ENCODE measurements at places on chromosomes 7 and 10.

GRCh38 chr10:72834183-72834825, 59.2 kb upstream of the OIT3 start:
- DNase-seq, result peak; percentile 4

GRCh38 chr10:101694674-101695403, at the start of gene FBXW4:
Gene FBXW4 (minus strand): TSS chr10:101695170. CDS start chr10:101695105, 65 bp downstream.
- DNase-seq, result peak; percentile 64

DNA sequence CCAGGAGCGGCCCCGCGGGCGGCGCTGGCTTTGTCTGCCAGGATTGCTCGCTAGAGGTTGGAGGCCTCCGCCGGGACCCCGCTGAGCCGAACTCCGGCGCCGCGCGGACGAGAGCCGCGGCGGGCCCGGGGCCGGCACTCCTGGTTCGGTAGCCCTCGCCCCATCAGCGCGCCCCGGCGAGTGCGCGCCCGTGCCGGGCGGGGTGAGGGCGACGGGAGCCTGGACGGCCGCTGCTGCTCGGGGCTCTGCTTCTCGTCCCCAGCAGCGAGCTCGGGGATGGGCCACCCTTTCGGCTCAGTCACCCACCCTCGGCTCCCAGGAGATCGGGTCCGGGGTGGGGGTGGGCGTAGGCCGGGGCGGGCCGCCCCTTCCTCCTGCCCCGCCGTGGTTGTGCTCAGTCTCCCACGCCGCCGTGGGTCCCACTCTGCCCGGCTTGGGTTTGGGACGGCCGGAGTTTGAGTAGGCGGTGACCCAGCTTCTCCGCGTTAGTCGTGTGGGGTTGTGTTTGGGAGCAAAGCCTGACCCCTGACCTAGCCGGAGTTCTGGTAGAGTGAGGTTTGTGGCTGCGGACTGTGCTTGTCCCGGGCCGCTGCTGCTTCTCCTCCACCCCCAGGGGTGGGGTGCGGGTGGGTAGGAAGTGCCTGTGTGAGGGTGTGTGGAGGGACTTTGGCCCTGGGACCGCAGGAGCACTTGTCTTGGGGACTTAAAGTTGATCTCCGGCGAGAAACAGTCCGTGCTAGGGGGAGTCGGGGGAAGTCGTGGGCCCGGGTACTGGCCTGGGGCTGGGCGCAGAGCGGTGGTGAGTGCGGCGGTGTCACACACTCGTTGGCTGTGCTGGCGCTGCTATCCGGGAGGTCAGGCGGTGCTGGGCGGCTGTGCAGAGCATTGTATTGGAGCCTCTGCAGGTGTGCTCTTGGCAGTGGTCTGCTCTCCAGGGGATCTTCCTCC, 677 bp downstream of the TSPAN14 start:
- DNase-seq, result no peak

GRCh38 chr10:71832967-71833366, 18.1 kb downstream of the PSAP start:
- DNase-seq, result no peak

DNA sequence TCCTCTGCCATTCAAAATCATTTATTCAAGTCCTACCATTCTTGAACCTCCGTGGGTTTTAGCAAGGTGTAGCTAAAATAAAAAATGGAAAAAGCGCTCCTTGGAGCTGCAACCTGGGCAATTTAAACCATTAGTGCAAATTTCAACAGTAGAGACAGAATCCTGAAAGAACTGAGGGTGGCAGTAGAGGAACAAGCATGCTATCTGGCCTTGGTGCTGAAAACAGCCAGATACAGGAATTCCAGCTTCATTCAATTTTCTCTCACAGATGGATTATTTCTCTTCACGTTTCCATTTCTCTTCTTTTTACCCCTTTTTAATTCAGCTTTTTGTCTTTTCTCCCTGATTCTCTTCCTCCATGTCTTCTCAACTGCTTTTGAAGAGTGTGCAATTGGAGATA, 77.7 kb downstream of the OTUD1 start:
- DNase-seq, result no peak

DNA sequence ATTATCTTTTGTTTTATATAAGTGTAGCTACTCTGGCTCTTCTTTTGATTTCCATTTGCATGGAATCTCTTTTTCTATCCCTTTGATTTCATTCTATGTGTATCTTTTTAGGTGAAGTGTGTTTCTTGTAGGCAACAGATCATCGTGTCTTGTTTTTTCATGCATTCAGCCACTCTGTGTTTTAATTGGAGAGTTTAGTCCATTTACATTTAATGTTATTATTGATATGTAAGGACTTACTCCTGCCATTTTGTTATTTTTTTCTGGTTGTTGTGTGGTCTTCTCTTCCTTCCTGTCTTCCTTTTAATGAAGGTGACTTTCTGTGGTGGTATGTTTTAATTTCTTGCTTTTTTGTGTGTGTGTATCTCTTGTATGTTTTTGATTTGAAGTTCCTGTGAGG, 81.6 kb downstream of the BBS9 start:
- no peak for DNase-seq

GRCh38 chr10:127441350-127442219, 107.5 kb upstream of the NPS start:
- no peak for DNase-seq

- DNase-seq, result no peak
These were observed 66.5 kb downstream of the SHH start for GRCh38 chr7:155745737-155746136.

- no peak for DNase-seq
These were observed 31.7 kb downstream of the CAMK1D start for GRCh38 chr10:12380999-12381398.

DNA sequence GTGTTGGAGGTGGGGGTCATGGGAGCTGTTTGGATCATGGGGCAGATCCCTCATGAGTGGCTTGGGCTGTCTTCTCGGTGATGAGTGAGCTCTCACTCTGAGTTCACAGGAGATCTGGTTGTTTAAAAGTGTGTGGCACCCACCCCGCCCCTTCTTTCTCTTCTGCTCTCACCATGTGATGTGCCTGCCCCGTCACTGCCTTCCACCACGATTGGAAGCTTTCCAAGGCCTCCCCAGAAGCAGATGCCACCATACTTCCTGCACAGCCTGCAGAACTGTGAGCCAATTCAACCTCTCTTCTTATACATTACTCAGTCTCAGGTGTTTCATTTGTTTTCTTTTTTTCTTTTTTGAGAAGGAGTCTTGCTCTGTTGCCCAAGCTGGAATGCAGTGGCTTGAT, 170.0 kb downstream of the PTPN20 start:
- DNase-seq, result no peak

DNA sequence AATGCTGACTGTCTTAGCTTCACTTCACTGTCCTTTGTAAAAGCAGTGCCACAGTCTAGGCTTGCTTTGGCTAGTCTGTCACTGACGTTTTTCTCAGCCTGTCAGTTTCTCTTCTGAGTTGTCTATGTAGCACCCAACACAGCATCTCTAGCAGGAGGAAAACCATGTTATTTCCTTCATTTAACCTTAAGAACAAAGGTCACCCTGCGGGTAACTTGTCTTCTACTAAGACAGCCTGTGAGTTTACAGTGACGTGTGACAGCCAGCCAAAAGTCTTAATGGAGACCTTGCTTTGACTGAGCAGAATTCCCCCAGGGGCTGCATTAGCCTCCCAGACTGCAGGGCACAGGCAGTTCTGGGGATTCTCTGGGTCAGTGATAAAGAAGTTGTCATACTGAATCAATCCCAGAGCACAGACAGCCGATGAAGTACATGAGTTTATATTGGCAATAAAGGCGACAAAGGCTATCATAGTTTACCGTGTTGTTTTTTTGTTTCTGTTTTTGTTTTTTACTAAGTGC, 296.0 kb upstream of the KIAA1217 start:
- DNase-seq, result no peak

DNA sequence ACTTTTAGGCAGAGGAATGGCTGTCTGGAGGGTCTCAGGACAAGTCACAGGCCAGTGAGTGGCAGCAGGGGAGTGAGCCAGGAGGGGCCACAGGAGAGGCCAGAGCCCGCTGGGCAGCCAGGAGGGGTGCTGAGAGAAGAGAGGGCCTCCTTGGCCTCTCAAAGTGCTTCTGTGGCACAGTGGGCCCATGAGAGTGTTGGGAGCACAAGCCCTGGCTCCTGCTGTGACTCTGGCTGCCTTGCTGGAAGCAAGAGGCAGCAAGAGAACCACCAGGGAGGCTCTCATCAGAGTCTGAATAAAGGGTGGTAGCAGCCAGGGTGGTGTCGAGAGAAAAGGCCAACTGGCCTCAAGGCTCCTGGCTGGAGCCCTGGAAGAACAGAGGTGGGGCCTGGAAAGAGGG, 91.1 kb downstream of the VOPP1 start:
- no peak for DNase-seq

- DNase-seq, result no peak
These were observed 224.7 kb downstream of the CUX1 start for GRCh38 chr7:102042016-102042656.

DNA sequence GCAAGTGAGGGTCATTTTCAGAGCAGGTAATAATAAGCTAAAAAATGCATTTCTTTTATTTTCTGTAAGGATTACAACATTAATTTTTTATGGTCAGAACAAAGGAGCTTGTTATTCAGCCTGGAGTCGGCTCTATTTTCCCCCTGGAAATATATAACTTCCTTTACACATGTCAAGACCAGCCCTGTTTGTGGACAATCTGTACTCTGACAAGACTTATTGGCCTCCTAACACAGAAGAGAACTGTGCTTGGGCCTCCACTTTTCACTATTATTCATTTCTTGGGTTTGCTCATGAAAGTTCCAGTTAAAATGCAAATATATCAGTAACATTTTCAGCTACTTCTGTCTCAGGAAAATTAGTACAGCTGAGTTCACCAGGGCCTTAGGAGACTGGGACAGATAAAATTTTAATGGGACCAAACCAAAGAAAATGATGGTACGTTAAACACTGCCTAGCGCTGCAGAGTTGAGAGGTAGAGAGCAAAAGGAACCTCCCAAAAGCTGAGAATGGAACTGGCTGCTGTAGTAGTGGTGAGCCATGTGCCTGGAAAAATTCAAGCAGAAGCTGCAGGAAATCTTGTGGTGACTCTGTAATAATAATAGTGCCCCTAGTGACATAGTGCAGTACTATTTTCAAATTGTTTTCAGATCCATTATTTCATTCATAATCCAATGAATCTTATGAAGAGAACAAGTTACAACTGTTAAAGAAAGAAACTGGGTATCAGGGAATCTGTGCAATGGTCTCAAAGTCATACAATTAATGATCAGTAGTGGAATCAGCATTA, 227.2 kb upstream of the KIAA1217 start:
- DNase-seq, result no peak

DNA sequence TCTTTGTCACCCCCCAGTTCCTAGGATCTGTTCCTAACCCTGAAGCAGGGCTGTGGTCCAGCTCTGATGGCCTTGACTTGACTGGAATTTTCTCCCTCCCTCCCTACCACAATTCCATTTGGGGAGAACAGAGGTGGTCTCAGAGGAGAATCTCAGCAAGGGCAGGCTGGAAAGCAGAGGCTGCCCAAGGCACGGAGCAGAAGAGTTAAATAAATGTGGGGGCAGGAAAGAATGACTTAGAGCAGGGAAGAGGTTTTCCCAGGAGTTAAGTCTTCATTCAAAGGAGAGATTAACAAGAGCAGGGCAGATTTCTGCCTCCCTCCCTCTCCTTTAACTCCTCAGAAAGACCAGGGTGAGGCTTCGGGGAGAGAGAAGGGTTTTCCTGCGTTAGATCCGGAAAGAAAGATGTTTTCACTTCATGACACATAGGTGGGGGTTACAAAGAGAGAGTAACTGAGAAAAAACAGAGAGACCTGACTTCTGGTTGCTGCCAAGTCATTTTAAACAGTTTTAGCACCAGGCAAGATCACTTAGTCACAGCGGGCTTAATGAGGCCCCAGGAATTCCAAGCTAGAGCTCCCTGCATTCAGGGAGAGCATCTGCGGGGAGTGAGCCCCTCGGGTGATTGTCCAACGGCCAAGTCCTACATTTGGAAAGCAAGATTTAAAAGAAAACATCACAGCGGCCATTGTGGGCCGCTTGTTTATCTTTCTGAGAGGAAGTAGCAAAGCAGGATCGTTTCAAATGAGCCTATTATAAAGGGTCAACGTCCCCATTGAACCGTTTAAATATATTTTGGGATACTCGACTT, 78.7 kb downstream of the ARHGAP22 start:
- no peak for DNase-seq
